Activated CD4-positive, CD25-positive, alpha-beta regulatory T cell treated with anti-CD3 and anti-CD28 coated beads, Interleukin-2, amount 50 U/mL, for 72 hours (primary cell): ENCODE measurements at places on chromosomes 6 and 20.
A peak's percentile ranks its signal among the peaks of the same experiment; 100 is the strongest.

DNA sequence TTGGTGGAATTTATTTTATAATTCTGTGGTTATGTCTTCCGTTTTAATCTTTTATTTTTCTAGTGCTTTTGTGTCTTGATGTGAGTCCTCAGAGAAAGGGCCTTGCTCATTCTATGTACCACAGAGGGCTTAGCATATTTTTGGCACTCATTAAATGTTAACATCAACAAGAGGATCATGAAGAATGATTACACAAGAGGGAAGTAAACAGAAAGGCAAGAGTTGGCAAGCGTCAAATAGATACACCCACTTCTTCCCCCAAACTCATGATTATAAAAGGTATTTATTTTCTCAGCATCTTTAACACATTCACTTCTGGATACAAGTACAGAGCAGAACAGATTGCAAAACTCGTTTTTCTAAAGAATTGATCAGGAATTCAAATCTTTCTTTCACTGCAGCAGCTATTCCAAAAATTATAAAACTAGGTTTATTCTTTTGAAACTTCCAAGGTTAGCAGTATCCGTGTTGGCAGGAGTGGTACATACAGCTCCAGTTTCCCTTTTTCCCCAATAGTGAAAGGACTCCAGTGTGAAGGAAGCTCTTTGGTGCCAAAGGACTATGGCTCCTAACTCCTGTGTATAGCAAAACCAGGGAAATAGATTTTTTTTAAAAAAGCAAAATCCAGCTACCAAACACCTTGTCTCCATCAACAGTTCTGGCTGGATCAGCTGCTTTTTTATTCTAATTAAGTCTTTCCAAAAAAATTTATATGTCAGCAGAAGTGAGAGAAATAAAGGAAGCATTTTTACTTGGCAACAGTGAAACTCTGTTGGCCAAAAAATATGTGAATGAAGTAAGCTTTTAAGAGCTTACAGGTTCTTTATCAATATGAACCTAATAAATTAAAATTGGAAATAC lies 221.9 kb downstream of the ADGRG6 start:
- DNase-seq = no peak

GRCh38 chr6:15870333-15871043 lies 207.7 kb upstream of the DTNBP1 start:
- DNase-seq = no peak

- DNase-seq = no peak
These were observed 221.0 kb upstream of the SULF2 start for GRCh38 chr20:48006036-48006833.

- DNase-seq = no peak
These were observed 62.0 kb downstream of the FAXC start for GRCh38 chr6:99287523-99287922.

- no peak for DNase-seq
These were observed 586.9 kb upstream of the ARID1B start for GRCh38 chr6:156190270-156190669.

- DNase-seq = no peak
These were observed 5.4 kb upstream of the MICA start for GRCh38 chr6:31397901-31398525.

GRCh38 chr6:5520796-5521195 lies 259.5 kb downstream of the FARS2 start:
- DNase-seq = no peak

GRCh38 chr6:37485291-37485702 lies 14.4 kb downstream of the CCDC167 start:
- DNase-seq = no peak

DNA sequence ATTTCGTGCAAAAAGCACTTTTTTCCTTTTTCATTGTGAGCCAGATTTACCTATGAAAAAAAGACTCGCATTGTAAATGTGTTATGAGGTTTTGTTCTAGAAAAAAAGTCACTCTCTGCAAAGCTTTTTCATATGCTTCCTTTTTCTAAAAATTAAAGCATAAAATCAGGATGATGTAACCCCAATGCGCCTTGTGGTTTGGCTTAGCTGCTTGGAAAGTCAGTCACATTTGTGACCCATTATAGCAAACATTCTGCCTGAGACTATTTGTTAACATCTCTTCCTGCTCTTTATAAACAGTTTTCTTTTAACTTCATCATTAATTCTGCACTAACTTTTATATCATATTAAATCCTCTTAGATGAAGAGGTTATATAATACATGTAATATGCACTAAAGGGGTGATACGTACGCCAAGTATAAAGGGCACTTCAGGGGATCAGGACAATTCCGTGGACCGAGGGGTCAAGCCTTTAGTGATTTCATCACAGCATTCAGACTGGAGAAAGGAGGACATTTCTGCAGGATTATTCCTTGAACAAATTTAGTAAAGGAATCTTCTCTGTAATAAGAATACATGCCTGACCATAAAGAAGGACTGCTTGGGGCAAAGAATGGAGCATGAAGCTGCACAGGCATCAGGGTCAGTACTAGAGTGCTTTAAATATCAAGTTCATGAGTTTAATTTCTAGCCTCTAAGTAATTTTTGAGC lies 48.1 kb upstream of the SMLR1 start:
- no peak for DNase-seq

GRCh38 chr6:33713786-33714185 lies 2.3 kb upstream of the UQCC2 start:
- no peak for DNase-seq

GRCh38 chr6:14036911-14037310 lies 80.7 kb upstream of the CD83 start:
- no peak for DNase-seq

DNA sequence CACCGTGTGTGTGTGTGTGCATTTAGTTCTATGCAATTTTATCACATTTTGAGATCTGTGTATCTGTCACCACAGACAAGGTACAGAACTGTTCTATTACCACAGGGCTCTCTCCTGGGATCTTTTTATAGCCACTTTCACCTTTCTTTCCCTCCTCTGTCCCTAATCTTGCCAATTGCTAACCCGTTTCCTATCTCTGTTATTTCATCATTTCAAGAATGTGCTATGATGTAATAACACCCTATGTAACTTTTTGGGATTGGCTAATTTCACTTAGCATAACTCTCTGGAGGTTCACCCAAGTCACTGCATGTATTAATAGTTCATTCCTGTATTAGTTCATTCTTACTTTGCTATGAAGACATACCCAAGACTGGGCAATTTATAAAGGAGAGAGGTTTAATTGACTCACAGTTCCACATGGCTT lies 657.7 kb downstream of the QKI start:
- DNase-seq = no peak

GRCh38 chr6:132887204-132887603 lies 72.8 kb downstream of the RPS12 start:
- no peak for DNase-seq

- no peak for DNase-seq
These were observed 56.1 kb upstream of the STMND1 start for GRCh38 chr6:17045581-17046322.

DNA sequence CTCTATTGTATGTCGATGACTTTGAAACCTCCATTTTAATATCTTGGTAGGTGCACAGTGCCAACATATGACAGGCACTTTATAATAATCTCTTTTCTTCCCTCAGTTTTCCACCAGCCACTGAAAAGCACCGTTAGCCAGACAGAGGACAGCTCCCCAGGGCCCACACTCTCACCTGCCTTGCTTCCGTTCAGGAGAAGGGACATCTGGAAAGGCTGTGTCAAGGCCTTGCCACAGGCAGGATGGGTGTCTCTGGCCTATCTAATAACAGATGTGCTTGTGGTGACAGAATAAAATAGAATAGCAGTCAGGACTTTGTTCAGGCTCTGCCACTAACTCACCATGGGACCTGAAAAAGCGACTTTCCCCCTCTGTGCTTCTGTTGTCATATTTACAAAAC lies 75.5 kb upstream of the CCDC167 start:
- DNase-seq = no peak

GRCh38 chr20:25273541-25274358 lies 25.9 kb downstream of the PYGB start:
- DNase-seq = no peak

DNA sequence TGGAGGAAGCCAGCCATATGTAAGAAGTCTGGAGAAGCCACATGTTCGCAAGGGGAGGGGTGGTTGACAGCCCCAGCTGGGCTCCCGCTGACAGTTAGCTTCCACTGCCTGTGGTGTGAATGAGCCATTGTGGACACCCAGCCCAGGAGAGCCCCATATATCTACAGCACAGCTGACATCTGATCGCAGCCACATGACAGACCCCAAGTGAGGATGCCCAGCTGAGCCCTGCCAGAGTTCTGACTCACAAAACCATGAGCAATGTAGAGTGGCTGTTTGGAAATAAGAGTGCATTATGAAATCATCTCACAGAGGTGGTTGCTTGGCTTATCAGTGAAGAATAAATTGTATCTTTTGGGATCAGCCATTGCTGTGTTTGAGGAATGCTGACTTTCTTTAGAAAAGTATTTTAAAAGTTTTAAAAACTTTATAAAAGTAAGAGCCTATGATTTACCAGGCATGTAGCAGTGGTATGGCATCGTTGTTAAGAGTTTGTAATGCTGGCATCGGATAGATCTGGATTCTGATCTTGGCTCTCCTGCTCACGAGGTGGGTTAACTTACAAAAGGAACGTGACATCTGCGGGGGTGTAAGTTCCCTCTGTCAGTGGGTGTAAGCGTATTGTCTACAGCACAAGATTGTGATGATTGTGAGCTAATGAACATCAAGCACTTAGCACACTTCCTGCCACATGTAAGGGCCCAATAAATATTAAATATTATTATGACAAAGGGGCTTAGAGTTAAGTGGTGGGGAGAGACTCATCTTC lies 24.1 kb downstream of the CFAP61 start:
- DNase-seq = no peak

DNA sequence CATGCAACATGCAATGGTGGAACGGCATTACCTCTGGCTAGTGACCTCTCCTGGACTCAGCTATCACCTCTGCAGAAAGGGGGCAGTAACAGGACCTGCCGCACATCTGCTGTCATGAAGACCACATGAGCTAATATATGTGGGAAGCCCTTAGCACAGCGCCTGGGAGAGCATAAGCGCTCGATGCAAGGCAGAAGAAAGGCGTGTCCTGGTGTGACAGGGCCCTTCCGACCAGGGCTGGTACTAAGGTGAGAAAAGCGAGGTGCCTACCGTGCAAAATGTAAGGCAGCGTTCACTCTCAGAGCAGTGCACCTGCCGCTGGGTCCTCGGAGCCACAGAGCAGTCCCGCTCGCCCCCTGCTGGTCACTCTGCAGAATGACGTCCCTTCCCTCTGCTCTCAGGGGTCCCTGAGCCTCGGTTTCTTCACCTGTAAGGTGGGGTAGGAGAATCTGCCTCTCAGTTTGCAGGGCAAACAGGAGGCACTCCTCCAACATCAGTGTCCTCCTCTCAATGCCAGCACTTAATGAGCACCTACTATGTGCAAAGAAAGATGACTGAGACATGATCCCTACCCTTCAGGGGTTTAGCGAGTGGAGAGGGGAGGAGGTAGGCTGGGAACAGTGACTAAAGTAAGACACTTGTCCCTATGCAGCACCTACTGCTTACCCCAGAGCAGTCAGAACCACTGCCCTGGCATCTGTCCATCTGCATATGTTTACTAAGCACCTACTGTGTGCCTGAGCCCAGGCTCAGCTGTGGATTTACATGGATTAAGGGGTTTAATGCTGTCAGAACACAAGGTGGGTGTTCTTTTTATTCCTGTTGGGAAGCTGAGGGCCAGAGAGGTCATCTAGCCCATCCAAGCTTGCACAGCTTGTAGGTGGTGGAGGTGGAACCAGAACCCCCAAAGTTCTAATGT lies 41.1 kb upstream of the PTGIS start:
- peak; percentile 79 for DNase-seq

DNA sequence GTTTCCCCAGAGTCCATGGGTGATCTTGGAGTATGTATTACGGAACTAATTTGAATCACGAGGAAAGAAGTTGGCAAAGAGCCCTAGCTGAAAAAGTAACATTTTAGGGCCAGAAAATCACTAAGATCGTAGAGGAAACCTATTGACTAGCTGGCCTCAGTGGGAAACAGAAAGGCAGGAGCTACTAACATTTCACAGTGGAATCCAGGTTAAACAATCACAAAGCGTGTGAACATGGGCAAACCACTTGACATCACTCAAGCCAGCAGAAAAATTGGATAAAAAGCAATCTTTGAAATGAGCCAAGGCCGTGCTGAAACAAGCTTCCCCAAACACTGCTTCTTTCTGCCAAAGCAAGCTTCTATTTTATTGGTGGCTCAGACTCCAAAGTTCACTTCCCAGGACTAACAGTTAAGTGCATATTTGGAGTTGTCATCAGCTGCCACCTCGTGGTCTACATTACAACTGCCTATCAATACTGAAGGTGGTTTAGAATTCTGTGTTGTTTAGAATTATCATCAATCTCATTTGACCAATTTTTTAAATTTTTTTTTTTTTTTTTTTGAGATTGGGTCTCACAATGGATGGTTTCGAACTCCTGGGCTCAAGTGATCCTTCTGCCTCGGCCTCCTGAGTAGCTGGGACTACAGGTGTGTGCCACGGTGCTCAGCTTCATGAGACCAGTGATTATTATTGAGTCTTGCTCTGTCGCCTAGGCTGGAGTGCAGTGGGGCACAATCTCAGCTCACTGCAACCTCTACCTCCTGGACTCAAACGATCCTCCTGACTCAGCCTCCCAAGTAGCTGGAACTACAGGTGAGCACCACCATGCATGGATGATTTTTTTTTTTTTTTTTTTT lies 10.6 kb downstream of the RPS10 start:
- no peak for DNase-seq

DNA sequence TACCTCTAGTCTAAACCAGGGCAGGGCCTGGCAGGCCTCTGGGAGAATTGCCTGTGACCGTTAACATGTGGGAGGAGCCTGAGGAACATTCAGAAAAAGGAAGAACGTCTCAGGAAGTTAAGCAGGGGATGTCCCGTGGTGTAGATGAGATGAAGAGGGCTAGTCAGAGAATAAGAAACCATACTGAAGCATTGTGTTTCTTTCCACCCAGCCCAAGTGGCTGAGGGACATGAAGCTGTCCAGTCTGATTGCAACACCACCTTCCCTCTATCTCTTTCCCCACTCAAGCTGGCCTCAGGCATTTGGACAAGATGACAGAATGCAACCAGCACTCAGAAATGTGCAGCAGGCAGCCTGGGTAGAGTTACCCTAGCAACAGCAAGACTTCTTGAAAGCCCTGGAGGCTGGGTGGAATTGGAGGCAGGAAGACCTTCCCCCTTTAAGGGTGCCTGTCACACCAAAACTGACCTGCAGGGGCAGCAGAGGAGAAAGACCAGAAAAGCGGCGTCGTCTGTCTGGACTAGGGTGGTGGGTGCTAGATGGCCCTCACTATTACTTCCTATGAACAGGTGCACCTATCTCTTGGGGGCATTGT lies 186.1 kb downstream of the UNC5CL start:
- DNase-seq = peak; percentile 34

- no peak for DNase-seq
These were observed 23.0 kb downstream of the ENTPD6 start for GRCh38 chr20:25218492-25218891.

GRCh38 chr6:2990248-2990931 lies 9.3 kb upstream of the NQO2 start:
- DNase-seq = no peak

GRCh38 chr6:148846778-148847761 lies 100.2 kb downstream of the UST start:
- DNase-seq = no peak

DNA sequence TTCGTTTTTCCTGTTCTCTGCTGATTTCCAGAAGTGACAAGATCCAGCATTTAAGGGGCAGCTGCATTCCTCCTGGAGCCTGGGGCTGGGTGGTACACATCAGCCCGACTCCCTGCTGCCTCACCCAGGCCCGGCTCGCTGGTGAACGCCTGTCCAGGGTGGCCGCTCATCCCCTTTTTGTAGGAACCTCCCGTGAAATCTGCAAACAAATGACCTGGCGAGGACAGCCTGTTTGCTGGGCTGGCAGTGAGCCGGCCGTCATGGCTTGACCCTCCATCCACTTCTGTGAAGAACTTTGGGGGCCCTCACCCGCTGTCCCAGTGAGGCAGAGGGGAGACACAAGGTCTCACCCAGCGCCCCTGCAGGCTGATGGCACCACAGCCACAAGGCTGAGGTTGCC lies 39.0 kb downstream of the PYGB start:
- DNase-seq = no peak
